ENCODE measurements at places on chromosomes 4 and X.

DNA sequence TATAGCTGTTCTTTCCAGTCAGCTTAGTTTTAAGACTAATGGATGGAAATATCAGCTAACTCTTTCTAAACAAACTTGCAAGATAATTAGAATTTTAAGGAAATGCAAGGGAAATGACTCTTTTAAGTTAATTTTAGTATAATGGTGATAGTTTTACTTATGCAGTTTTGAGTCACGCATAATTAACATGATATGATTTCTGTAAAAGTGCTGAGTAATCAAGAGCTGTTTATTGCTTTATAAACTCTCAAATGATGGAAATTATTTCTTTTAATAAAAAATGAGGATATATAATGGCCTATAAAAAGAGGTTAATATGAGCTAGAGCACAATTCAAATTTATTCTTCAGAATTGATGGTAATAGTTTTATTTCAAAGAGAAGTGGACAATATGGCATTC lies 385.9 kb downstream of the GLUD2 start:
- no peak for DNase-seq

GRCh38 chrX:103688946-103689345 lies 2.4 kb upstream of the MORF4L2 start:
- DNase-seq, result peak; percentile 63

GRCh38 chr4:77176640-77177039 lies 19.6 kb downstream of the CCNG2 start:
- DNase-seq, result no peak

GRCh38 chr4:108581083-108581482 lies 39.3 kb upstream of the RPL34 start:
- no peak for DNase-seq

DNA sequence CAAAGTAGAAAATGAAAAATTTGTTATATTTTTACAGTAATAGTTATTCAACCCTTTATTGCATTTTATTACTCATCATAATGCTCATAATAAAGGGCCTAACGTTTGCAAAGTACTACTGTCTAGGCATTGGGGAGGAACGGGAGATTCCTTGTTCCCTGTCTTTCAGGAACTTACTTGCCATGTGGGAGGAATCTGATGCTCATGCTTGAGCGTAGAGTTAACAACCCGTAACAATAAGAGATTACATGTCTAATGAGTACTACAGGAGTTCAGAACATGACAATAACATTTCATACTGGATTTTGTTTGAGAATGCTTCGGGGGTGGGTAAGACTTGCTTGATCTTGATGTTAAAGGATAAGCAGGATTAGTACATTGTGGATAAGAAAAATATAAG lies 2.9 kb downstream of the CCSER1 start:
- DNase-seq, result no peak

GRCh38 chrX:112910418-112910817 lies 69.8 kb upstream of the AMOT start:
- DNase-seq, result no peak

- peak; percentile 39 for DNase-seq
These were observed 138.3 kb upstream of the TEX13D start for GRCh38 chrX:124194199-124194598.

DNA sequence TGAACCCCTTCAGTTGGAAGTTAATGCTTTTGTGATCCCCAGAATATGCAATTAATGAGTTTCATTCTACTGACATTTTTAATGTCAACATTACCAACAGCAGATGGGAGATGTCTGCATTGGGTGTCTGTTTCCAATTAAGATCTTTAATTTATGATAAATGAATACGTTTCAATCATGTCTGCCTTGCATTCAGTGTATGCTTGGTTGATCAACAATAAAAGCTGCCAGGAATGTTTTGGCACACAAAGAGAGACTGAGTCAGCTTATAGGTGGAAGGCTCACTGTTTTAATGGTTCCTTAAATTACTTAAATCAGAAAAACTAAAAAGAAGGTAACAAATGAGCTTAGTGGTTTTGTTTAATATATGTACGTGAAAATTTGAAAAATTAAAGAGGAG lies 359.9 kb upstream of the CNKSR2 start:
- no peak for DNase-seq

DNA sequence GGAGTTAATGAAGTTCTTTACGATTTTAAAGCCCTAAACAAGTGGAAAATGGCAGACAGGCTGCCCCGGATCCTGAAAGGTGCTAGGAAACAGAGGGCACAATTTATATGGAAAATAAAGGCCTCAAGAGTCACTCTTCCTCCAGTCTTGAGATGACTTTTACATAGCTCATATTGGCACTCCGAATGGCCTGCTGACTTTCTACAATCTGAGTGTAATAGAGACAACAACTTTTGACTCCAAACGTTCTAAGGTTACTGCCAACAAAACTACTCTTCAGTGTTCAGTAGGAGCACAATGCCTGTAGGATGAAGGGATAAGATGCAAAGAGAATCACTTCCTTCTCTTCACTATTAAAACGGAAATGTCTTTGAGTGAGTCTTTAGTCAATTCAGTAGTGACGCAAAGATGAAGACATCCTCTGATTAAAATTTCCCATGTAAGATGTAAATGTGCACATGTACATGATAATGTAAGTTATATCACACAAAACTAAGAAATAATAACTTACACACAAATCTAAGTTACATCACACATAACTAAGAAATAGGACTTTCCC lies 40.5 kb downstream of the VEGFC start:
- DNase-seq, result no peak

DNA sequence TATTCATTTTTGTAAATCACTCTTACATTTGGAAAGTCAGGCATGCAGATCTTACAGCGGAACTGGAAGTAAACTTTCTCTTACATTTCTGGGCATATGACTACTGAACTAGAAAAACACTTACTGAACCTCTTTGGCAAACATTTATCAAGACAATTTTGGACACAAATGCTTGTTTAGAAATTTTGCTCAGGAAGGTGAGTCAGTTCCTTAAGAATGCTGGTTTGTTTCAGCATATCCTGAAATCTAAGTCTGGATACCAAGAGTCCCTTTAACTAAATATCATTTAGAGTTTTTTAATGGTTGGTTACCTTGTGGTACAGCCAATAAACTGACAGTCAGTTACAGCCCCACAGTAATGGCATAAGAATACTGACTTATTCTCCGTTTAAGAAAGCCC lies 15.0 kb downstream of the SHISA3 start:
- peak; percentile 95 for DNase-seq

- DNase-seq, result peak; percentile 58
These were observed 958 bp upstream of the UGT2B7 start for GRCh38 chr4:69095301-69095731.

GRCh38 chrX:102155806-102156179 lies at the start of gene BEX5:
Gene BEX5, minus strand, starts transcription at chrX:102155977. Its CDS starts 1,712 bp downstream, at chrX:102154265.
- DNase-seq, result no peak

DNA sequence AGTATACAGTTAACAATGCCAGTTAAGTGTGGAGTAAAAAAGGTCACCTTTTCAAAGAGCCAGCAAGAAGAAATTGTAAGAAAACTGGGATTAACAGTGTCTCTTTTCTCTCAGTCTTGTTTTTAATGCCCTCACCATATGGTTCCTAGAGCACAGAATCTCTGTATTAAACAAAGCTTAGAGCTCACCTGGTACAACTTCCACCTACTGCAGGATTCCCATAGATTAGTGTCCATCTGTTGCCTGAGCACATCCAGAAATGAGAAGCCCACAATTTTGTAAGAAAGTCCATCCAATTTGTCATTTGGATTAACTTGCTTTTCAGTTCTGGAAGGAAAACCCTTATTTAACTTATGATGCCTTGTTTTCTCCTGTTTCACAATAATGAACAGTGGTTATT lies 1037.1 kb downstream of the STPG2 start:
- no peak for DNase-seq

- DNase-seq, result no peak
These were observed 170.9 kb downstream of the IL15 start for GRCh38 chr4:141807103-141807891.

GRCh38 chr4:69920874-69921273 lies 10.0 kb upstream of the CSN1S1 start:
- DNase-seq, result no peak

- DNase-seq, result peak; percentile 33
These were observed 601 bp downstream of the SLC25A43 start for GRCh38 chrX:119399772-119400101.

DNA sequence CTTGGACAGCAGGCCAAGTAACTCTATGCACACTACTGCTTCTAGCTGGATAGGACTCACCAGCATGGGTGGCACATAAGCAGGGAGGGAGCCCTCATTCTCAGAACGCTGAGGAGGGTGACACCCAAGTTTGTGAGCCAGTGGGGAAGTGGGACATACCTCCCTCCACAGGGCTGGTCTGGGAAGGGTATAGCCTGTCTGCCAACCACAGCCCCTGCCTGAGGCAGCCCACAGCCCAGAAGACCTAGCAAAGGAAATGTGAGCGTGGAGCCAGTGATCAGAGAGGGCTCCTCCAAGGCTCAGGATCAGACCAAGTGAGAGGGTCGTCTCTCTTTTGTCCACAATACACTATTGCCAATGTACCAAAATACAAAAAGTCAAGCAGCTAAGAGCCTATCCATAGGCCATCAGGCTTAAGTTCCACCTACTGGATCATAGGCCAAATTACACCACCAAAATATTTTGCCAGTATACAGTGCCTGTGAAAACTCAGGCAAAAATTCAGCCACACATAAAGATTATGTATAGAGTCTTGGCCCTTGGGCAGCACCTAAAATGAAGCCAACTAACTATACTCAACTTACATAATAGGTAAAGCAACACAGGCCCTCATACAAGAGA lies 1203.1 kb downstream of the PCDH18 start:
- no peak for DNase-seq

GRCh38 chrX:80181079-80181478 lies 166.5 kb downstream of the TBX22 start:
- DNase-seq, result peak; percentile 0

- DNase-seq, result no peak
These were observed 34.7 kb downstream of the GLRA2 start for GRCh38 chrX:14564058-14564457.

DNA sequence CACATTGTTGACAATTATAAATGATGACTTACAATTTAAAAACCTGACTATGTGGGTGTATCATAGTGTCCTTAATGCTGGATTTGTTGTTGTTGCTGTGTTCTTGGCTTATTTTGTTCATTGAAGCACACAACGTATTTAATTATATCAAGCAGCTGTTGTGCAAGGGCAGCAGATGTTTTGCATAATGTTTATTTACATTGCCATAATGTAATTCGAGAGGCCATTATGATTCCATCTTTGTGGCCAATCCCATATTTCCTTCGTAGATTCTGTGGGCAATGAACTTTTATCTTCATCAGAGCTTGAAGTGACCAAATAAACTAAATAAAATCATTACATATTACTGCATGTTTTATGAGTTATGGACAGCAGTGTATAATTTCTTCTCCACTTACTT lies 422.6 kb upstream of the GALNTL6 start:
- DNase-seq, result no peak

Data from cardiac fibroblast (primary cell).